ENCODE measurements at places on chromosomes 5 and 9. TPM values are rescaled to one million over a fixed set of nuclear protein-coding genes. Genes with fewer than 3 reads are reported as not detected.

DNA sequence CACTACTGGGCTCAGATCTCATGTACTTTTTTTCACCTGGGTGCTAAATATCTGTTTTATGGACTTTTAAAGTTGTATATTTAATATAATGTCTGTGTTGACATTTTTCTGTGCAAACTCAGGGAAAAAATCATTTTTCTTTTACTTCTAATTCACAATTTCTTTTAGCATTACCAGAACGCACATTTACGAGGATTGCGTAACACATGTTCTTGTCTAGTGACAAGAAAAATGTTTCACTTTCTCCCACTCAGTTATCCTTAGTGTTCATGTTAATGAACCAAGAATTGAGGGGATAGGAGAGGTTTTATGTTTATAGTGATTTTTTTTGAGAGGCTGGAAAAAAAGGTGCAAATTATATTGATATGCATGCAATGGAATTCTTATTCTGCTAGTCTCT is 86.3 kb upstream of the PJA2 start:
- no peak for DNase-seq

DNA sequence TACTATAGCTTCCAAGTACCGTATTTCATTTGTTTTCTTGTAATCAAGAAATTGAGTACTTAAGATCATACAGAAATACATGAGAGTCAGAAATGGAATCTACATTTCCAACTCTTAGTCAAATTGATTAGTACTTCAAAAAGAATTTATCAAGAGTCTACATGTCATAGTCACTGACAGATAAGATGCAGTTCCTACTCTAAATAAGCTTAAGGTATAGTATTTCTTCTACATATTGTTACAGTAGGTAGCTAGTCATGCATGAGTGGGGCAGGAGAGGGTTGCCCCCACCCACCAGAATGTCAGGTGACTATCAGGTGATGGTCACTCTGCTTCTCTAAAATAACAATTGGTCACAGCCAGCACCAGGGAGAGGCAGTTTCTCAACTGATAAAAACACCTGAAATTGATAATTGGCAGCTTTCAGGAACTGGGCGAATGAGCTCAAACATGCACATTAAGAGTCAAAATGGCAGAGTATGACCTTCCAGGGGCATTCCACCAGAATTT is 2.9 kb downstream of the BAAT start:
- no peak for DNase-seq

GRCh38 chr5:6708814-6709213 is 4.4 kb upstream of the TENT4A start:
- no peak for DNase-seq

Gene PFN3
- total RNA-seq = not detected

DNA sequence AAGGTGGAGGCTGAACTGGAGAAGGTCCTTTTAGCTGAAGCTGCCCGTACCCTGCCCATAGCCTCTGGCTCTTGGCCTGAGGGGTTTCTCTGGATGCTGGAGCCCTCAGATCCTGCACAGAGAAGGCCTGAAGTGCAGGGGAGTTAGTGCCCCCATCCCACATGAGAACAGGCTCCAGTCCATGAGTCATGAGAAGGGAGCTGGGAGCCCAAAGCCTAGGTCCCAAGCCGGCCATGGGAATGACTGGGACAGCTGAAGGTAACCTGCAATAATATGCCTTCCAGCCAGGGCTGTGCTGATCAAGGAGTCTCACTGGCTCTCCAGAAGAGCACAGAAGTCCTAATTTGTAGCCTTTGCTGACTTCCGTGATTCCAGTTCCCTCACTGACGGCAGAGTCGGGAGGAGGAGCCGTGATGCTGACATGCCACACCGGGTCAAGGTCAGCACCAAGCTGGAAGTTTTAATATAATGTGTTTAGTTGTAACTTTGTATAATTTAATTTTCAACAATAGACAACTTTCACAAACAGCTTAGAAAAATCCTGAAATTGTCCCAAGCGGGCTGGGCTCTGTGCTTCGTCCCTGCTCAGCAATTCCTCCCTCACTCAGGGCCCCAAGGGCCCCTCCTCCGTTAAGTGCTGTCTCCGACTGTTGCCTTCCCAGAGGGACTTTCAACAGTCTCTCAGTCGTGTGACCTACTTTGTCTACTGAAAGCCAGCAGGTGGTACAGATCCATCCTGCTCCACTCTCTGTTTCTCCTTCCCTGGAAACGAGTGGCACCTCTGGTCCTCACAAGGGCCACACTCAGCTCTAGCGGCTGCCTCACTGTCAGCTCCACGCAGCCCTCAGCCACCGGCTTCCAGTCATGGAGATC is 387.8 kb downstream of the GADD45G start:
- DNase-seq = no peak

DNA sequence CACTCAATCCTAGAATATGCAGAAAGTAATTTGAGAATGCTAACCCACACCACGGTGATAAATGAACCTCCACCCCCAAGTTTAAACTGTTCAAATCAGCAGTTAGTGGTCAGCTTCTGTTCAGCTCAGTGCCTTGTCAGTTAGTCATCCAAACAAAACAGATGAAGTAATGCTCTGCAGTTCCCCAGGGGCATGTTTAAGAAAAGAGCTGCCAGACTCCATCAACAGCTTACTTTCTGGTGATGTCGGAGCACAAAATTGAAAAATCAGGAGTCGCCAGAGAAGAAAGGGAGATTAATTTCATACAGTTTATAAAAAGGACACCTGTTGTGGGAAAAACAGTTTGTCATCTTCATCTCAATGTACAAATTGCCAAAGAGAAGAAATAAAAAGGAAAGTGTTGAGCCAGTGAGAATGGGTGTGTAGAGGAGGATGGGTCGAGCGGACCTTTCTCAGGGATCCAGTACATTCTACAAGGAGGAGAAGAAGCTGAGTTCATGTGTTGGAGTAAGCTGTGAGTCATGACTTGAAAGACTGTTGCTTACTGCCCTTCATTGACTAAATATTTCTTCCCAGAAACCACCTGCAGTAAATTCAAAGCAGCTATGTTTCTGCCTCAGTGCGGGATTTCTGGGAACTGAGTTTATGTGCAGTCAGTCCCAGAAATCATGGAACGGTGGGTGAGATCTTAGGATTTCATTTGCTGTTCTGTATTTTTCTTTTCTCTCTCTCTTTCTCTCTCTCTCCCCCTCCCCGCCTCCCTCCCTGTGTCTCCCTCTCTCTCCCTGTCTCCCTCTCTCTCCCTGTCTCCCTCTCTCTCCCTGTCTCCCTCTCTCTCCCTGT is 13.7 kb downstream of the TRIO start:
- no peak for DNase-seq

GRCh38 chr5:173231996-173232498 is 3.0 kb downstream of the NKX2-5 start:
- DNase-seq = no peak

DNA sequence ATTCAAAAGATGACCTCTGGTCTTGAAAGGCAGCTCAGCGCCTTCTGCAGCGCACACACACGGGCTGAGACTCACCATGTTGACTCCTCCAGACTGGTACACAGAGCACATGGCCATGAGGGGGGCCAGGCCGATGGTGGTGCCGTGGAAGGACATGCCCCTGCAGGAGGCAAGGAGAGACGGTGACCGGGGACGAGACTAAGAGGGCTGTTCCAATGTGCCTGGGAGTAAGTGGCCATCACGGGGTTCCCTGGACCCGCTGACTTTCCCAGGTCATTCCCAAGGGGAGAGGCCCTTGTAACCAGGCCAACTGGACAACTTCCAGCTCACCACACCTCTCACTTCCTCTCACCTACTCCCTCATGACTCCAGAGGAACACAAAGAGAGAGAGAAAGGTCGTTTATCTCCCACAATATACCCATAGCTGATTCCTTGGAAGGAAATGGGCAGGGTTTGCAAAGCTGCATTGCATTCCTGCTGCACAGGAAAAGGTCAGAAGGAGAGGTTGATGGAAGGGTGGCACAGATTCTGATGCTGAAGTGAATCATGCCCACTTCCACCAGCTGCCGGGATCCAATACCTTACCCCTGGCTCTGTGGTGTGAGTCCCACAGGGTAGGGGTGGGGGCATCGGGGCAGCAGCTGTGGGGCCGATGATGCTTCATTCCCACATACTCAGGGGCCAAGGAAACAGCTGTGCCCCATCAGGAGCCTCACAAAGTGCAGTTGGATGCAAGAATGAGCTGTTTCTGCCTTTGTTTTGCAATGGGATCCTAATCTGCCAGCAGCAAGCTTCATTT is 47.2 kb downstream of the NIPAL4 start:
- no peak for DNase-seq

DNA sequence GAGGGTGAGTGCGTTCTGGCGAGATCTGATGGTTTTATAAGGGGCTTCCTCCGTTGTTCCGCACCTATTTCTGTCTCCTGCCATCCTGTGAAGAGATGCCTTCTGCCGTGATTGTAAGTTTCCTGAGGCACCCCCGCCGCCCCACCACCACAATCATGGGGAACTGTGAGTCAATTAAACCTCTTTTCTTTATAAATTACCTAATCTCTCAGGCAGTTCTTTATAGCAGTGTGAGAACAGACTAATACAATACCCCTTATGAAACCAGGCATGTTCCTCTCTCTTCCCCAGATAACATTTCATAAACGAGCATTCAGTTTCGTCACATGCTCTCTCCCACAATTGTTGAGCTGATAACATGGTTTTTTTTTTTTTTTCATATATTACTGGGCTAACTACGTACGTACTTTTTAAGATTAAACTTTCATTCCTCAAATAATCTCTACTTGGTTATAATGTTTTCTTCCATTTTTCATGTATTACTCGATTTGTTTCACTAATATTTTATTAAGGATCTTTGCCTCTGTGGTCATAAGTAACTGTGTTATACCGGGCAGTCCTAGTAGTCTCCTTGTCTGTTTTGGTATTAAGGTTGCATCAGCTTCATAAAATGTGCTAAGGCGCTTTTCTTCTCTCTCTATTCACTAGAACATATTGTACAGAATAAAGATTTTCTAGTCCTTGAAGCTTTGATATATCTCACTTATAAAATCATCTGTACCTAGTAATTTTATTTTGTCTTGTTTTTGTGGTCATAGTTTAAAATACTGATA is 64.9 kb upstream of the MVB12B start:
- DNase-seq = no peak

Gene LHX3
- not detected for total RNA-seq

DNA sequence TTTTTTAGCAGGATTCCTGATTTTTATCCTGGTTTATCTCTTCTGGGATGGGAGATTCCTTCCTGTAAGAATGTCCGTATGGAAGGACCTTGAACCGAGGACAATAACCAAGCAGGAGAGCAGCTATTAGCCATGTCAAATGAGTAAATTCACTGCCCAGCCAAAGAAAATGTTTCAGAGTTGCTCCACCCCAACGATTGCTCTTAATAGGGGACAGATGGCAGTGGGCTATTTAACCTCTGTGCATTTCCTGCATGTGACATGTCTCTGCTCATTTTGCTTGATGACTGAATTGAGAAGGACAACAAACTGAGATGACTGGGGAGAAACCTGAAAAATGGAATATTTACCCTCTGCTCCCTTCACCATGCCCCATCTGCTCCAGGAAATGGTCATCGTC is 479.9 kb upstream of the ZNF462 start:
- DNase-seq = no peak

DNA sequence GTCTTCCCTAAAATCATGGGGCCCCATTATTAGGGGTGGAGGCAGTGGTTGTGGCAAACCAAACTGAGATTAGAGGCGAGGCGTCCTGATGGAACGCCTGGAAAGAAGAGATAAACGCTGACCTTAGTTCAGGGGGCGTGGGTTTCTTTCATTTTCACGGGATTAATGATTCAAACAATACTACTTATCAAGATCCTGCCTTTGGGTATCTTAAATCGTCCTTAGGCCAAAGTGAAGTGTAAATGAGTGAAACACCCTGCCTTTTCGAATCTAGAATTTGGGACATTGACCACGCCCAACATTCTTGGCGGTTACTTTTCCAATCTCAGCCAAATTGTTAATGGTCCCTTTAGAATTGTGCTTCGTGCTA is 1.0 kb upstream of the UBTD2 start:
- no peak for DNase-seq

GRCh38 chr5:34030048-34030447 is 13.0 kb downstream of the C1QTNF3 start:
- no peak for DNase-seq

DNA sequence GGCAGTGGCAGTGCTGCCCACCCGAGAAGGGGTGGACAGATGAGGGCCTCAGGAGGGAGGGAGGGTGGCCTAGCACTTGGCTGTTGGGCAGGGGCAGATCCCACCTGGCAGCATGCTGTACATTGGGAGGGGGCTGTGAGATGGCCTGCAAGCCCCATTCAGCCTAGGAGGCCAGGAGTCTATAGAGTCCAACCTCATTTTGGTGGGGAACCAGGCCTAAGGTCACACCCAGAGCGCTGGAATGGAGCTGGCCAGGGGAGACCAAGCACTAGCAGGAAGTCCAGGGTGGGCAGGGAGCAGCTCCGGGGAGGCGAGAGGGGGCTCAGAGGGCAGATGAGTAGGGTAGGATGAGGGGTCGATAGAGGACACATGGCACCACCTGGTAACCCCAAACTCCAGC is 22.9 kb downstream of the TRIM14 start:
- no peak for DNase-seq

- DNase-seq = no peak
Measured at GRCh38 chr5:1926471-1927341, 44.0 kb upstream of the IRX4 start.

DNA sequence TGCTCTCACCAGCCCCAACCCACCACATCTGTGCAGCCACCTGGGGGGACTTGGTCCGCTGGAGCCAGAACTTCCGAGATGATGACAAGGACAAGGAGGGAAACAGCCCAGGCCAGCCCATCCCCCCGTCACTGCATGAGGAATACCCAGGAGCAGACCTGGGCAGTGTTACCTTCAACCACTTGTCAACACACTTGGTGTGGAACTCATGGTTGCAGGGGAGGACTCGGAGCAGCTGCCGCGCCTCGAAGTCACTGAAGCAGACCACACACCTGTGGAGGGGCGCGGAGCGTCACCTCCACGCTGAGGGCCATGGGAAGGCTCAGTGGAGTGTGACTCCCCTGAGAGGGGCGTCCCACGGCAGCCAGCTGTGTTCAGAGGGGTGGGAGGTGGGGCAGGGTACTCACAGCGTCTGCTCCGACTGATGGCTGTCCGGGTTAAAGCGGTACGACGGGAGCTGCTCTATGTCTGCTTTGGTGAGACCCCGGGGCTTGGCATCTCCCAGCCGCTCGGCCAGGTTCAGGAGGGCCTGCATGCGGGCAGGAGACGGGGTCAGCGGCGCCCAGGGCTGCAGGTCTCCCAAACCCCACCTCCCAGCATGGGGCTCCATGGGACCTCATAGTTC is 8.0 kb downstream of the RNF44 start:
- DNase-seq = no peak

GRCh38 chr5:142520885-142521284 is 165.0 kb downstream of the FGF1 start:
- DNase-seq = no peak
